PC-9 (cell line): ENCODE measurements at places on chromosomes 5 and 9. TPM values are rescaled to one million over a fixed set of nuclear protein-coding genes. Genes with fewer than 3 reads are reported as not detected.

The PLPP7 gene
- total RNA-seq, result not detected in 2 replicates

The TNFSF15 gene
- total RNA-seq, result 0.33 and 0.55 TPM in 2 replicates

The FOXI1 gene
- not detected in 2 replicates for total RNA-seq

The FAM221B gene
- not detected in 2 replicates for total RNA-seq

DNA sequence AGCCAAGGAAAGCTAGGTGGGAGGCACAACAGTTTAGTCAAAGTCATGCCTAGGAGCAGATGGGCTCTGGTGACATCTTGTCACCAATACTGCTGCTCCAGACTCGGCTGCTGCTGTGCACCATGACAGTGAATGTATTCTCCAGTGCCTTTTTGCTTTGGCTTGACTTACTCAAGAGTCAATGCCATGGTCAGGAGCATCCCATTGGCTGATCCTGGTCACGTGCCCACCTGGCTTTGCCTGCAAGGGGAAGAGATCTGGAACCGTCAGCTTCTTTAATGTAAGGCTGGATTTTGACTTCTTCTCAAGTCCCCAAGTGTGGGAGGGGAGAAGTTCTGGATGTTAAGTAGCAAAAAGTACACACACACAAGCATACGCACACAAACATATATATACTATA is 19.9 kb upstream of the MUSK start:
- DNase-seq, result no peak

The GNA14 gene
- 1.1 and 1.3 TPM in 2 replicates for total RNA-seq

The DRD1 gene
- total RNA-seq, result not detected in 2 replicates

GRCh38 chr9:93960971-93961841 is 6.1 kb upstream of the BARX1 start:
- DNase-seq, result no peak
